ENCODE measurements at places on chromosomes 6 and 20.

GRCh38 chr20:32607727-32608663 is 22.9 kb upstream of the NOL4L start:
- DNase-seq: no peak

DNA sequence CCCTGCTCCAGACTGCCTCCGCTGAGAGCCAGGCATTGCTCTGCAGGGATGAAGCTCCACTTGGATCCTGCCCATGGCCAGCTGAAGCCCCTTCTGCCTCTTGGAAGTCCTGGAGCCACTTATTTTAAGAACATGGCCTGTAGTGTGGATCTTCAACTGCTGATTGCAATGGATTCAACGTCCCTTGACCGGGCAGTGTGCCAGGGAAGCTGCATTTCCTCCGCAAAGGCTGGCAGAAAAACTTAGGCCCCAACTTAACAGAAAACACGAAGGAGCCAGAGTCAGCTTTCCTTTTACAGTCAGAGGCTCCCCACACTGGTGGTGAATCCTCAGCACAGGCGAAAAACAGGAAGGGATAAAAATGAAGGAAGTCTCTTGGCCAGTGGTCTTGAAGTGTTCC is 26.3 kb upstream of the FOXQ1 start:
- no peak for DNase-seq

DNA sequence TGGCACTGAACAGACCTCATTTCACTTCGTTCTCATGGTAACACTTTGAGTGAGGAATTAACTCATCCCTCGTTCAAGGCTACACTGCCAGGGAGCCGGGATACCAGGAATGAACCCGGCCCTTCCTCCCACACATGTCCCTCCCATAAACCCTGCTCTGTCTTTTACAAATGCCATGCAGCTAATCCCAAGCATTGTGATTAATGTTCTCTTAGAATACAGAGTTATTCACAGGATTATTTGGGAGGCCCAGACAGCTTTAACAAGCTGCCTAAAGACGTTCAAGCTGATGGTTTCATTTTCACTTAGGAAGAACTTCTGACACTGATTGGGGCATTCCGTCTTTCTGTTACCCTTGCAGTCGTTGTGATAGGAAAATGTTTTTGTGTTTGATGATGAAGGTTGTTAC is 42.5 kb upstream of the CD83 start:
- peak; percentile 54 for DNase-seq

DNA sequence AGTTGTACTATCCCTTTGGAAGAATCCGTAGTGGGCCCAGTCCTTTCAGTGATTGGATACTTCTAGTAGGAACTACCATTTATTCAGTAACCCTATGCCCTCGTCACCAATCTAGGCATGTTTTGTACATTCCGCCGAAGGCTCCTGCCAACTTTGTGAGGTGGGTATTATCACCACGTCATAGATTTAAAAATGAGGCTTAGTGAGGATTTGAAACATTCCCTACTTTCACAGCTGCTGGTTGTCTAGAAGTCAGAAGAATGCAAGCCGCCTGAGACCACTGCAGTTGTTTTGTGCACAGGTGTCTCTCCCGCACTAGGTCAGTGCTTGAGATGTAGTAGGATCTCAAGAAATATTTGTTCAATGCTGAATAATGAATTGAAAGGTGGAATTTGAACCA is 32.6 kb downstream of the ENPP1 start:
- DNase-seq: no peak

GRCh38 chr20:58054780-58055373 is 173.6 kb downstream of the ANKRD60 start:
- DNase-seq: no peak

DNA sequence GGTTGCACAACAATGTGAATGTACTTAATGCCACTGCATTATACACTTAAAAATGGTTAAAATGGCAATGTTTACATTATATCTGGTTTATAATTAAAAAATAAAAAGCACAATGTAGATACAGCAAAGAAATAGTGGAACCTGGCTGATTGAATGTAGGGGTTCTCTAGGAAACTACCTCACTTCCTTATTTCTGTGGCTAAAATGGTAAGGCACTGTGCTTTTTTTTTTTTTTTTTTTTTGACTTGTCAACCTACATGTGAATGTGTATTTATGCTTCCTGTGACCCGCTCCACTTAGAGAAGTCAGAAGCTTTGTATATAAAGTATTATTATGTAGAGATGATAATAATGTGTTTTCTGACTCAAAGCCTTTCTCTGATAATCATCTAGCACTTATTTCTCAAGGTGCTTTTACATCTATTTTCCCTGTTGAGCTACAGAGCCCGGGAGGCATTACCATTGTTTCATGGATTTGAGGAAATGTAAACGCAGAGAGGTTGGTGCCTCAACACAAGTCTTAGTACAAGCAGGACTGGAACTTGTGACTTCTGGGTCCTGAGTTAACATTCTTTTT is 55.0 kb downstream of the SOX4 start:
- no peak for DNase-seq

DNA sequence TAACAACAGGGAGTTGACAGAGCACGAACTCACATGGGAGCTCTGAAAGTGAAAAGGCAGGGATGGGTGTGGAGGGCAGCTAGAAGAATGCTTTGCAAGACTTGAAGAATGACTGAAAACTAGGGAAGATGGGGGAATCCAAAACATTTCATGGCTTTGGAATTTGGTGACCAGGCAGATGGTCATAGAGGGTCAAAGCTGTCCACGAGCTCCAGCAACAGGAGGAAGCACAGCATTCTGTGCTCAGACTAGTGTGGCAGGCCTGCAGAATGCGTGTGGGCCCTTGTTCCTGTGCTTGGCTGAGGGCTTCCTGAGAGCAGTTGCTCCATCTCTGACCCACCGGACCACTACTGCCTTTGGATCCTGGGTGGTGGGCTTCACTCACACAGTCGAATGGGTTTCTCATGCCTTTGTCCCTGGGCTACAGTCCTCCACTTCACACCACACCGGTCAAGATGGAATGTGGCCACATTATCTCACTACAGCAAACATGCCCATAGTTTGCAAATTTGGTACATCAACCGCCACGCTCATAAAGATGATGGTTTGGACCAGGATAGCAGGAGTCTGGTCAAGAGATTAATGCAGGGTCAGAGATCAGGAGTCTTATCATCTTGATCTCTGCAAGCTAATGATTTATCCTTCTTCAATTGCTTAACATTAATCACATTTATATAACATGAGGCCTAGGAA is 100.7 kb downstream of the SGK1 start:
- DNase-seq: peak; percentile 62

GRCh38 chr20:48544402-48545339 is 283.1 kb downstream of the PREX1 start:
- DNase-seq: no peak

DNA sequence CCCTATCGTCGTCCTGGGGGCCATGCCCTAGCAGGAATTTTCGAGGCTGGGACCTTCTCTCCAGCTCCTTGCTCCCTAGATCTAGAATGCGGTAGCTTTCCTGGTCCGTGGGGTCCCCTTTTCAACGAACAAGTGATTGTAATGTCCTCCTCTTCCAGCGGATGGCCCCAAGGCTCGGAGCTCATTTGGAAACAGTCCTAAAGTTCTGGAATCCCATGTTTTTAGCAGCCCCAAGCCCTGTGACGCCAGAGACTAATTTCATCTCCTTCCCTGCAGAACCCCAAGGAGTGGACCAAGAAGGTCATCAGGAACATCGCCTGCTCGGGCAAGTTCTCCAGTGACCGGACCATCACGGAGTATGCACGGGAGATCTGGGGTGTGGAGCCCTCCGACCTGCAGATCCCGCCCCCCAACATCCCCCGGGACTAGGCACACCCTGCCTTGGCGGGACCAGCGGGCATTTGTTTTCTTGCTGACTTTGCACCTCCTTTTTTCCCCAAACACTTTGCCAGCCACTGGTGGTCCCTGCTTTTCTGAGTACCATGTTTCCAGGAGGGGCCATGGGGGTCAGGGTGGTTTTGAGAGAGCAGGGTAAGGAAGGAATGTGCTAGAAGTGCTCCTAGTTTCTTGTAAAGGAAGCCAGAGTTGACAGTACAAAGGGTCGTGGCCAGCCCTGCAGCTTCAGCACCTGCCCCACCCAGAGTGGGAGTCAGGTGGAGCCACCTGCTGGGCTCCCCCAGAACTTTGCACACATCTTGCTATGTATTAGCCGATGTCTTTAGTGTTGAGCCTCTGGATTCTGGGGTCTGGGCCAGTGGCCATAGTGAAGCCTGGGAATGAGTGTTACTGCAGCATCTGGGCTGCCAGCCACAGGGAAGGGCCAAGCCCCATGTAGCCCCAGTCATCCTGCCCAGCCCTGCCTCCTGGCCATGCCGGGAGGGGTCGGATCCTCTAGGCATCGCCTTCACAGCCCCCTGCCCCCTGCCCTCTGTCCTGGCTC is 48.5 kb downstream of the PYGB start:
- DNase-seq: peak; percentile 50

- DNase-seq: peak; percentile 72
These were observed 78.7 kb upstream of the BTN3A2 start for GRCh38 chr6:26286168-26286877.

- DNase-seq: no peak
These were observed 44.4 kb upstream of the SHLD1 start for GRCh38 chr20:5705827-5706226.

DNA sequence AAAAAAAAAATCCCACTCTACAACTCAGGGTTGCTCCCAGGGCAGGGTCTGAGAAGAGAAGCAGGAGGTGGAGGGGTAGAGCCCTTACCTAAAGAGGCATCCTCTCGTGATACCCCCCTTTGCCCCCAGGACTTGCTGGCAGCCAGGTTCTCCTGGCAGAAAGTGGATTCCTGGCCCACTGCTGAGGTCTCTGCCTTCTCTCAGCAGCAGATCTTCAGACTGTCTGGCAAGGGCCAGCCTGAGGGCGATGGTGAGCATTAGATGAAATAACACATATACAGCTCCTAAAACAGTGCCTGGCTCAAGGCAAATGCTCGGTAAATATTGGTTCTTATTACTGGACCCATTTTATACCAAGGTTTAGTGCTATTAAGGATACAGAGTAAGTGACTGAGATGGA is 4.8 kb upstream of the GLP1R start:
- no peak for DNase-seq
